CD4-positive, CD25-positive, alpha-beta regulatory T cell (primary cell): ENCODE measurements at places on chromosomes 7 and 10. TPM values are rescaled to one million over a fixed set of nuclear protein-coding genes. Genes with fewer than 3 reads are reported as not detected.
A peak's percentile ranks its signal among the peaks of the same experiment; 100 is the strongest.

GRCh38 chr7:6607651-6608051, 7.8 kb upstream of the ZNF853 start:
- H3K27me3 ChIP-seq: no peaks in the 10 kb centered on the region
- H3K36me3 ChIP-seq: peaks cover 25% of the 10 kb centered on the region
- no peaks in the 10 kb centered on the region for H3K4me1 ChIP-seq
- DNase-seq: no peak

DNA sequence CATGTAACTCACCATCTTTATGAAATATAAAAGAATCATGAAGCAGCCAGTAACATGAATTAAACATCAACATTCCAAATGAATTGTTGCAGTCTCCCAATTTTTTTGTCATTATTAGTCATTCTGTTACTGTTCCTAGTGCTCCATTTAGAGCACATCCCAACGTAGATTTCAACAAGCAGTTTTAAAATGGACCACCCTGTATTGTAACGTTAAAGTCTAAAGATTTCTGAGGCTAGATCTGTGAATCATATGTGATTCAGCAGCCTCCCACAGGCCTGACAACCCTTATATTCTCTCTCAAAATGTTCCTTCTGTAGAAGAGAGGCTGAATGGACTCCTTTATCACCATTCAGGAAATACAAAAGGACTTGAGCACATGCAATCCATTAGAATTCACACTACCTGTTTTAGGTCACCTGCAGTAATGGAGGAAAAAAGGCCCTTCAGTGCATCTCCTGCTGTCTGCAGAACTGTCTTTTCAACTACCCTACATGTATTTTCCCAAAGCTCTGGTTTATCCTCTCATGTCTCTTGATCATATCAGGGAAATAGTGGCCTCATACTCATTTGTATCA, 81.4 kb downstream of the CACNA2D1 start:
- no peaks in the 10 kb centered on the region for H3K27me3 ChIP-seq
- no peaks in the 10 kb centered on the region for H3K4me1 ChIP-seq
- no peak for DNase-seq
- H3K4me3 ChIP-seq: no peak overlapping the region
- no peak overlapping the region for H3K27ac ChIP-seq

- no peak overlapping the region for H3K27ac ChIP-seq
- no peak overlapping the region for H3K4me3 ChIP-seq
- H3K36me3 ChIP-seq: peaks cover 75% of the 10 kb centered on the region
- no peaks in the 10 kb centered on the region for H3K4me1 ChIP-seq
- no peaks in the 10 kb centered on the region for H3K27me3 ChIP-seq
Measured at GRCh38 chr7:66804001-66804400, 63.5 kb downstream of the RABGEF1 start.

DNA sequence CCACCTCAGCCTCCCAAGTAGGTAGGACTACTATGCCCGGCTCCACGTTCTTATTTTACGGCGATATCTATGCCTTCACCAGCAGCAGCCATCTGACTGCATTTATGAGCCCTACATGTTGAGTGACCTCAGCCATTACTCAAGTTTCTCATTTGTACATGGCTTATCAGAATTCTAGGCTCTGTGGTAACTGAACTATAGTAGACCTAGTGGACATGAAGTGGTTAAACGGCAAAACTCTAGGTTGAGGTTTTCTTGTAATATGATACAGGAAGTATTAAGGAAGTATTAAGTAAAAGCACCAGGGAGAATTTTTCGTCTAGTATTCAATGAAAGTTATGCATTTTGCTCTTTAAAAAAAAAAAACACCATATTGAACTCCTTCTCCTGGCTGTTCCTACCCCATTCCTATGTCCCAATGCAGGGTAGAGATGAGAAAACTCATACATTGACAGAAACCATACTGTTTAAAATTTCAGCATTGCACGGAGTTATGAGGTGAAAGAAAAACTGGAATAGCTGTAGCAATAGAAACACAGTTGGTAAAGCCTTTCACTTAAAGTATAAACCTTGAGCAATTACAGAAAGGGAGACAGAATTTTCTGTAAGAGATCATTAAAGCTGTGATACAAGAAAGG, 39.8 kb upstream of the EPC1 start:
- no peaks in the 10 kb centered on the region for H3K4me1 ChIP-seq
- H3K4me3 ChIP-seq: peak overlapping the region; percentile 37
- no peak overlapping the region for H3K27ac ChIP-seq
- DNase-seq: no peak
- H3K27me3 ChIP-seq: no peaks in the 10 kb centered on the region
- H3K36me3 ChIP-seq: no peaks in the 10 kb centered on the region

DNA sequence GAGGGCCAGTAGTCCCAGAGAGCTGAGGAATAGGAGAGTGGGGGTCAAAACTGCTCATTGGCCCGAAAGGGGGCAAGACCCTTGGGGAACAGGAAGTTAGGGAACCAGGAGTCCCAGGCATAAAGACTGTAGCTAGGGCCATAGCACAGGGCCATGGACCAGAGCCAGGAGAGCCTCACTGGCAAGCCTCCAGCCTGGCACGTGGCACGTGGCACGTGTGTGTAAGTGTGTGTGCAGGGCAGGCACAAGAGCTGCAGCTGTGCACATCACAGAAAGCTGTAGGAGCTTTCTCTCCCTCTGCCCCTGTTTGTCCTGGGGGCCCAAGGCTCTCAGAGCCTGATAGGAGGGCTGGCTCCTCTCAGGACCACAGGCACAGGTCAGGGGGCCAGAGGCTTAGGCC, 47.8 kb upstream of the SLF2 start:
- H3K4me1 ChIP-seq: no peaks in the 10 kb centered on the region
- no peaks in the 10 kb centered on the region for H3K36me3 ChIP-seq
- H3K27me3 ChIP-seq: no peaks in the 10 kb centered on the region
- H3K27ac ChIP-seq: no peak overlapping the region
- no peak for DNase-seq

DNA sequence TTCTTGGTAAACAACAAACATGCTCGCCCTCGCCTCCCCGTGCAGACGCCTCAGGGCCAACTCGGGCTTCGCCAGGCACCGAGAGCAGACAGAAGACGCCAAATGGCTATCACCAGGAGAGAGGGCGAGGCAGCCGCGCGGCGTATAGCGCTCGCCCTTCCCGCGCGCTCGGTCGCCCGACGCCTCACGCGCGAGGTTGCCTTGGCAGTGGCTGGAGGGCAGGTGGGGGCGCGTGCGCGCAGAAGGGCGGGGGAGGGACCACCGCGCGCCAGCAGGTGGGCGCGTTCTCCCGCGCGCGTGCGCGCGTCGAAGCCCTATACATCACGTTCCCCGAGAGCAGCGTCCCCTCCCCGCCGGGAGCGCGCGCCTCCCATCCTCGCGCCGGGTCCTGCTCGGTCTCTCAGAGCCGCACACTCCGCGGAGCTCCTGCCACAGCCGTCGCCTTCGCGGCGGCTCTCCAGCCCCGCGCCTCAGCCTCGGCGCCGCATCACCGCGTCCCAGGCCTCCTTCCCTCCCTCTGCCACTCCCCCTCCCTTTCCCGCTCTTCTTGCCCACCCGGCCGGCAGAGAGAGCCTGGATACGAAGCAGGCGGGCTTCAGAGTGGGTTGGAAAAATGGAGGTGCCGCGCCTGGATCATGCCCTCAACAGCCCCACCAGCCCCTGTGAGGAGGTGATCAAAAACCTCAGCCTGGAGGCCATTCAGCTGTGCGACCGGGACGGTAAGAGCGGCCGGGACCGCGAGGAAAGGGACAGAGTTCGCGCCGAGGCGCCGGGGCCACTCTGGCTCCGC, at the start of gene PHYHIPL:
TSS of gene PHYHIPL (plus strand) at position 403 of the 790 bp plus-strand sequence. CDS start at position 614, 211 bp downstream.
- no peak within 1 kb of the TSS for H3K4me3 ChIP-seq
- no peaks in the 10 kb centered on the region for H3K4me1 ChIP-seq
- DNase-seq: no peak
- no peak within 1 kb of the TSS for H3K27ac ChIP-seq
- H3K27me3 ChIP-seq: peaks cover 2% of the 10 kb centered on the region
- no peaks in the 10 kb centered on the region for H3K36me3 ChIP-seq

GRCh38 chr7:157682946-157683746, 346.3 kb downstream of the DNAJB6 start:
- peaks cover 54% of the 10 kb centered on the region for H3K27me3 ChIP-seq
- no peaks in the 10 kb centered on the region for H3K36me3 ChIP-seq
- H3K4me3 ChIP-seq: no peak overlapping the region
- peaks cover 13% of the 10 kb centered on the region for H3K4me1 ChIP-seq

DNA sequence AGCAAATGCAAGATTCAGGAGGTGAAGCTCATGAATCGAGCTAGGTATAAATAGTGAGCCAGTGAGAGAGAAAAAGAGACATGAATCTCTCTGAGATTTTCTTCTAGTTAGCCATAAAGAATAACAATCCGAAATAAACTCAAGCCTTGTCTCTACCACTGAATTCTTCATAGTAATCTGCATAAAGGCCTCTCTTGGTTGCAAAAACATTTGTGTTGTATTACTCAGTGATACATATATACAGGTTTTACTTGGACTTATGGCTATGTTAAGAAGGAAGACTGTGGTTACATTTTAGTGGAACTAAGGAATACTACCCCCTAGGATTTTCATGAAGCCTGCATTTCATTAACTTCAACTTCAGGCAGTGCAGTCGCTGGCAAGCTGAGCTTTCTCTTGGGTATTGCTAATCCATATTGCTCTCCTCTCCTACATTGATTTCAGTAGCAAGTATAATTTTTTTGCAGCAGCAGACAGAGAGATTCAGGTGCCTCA, 72.7 kb upstream of the TRIL start:
- H3K36me3 ChIP-seq: no peaks in the 10 kb centered on the region
- no peak overlapping the region for H3K4me3 ChIP-seq
- no peaks in the 10 kb centered on the region for H3K27me3 ChIP-seq
- no peak for DNase-seq

DNA sequence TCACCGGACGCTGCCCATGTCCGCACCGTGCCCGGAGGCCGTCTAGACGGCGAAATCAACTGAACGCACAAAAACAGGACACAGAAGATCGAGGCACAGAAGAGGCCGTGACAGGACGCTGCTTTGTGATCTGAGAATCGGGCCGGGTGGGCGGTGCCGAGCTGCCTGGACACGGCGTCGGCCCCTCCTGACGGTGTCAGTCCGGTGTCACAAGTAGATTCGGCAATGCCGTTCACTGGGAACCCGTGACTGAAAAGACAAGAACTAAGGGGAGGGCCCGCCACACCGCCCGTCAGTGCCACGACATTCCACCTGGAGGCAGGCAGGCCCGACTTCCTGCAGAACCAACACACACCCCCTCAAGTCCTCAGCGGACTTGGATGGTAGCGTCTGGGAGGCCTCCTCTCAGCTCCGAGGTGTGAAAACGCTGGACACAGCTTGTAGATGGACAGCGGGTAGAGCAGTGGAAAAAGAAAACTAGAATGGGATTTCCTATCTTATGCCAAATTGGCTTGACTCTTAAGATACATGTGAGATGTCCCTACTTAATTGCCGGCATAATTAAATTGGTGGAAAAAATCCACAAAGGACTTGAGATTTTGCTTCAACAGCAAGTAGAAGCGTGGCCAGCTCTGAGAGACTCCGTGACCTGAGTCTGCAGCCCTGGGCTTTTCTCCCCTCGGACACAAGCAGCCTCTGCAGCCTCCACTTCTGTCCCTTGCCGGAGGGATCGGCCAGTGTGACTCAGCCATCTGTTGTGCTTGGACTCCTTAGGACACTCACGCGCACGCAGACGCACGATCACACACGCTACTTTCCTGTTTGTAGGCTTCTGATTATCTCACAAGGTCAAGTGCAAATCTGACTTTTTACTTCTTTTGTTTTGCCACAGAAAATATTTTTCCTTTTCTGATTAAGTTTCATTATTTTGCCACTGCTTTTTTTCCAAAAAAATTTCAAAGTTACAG, 269.0 kb downstream of the DIP2C start:
- no peak for DNase-seq
- no peaks in the 10 kb centered on the region for H3K27me3 ChIP-seq
- H3K4me3 ChIP-seq: no peak overlapping the region

DNA sequence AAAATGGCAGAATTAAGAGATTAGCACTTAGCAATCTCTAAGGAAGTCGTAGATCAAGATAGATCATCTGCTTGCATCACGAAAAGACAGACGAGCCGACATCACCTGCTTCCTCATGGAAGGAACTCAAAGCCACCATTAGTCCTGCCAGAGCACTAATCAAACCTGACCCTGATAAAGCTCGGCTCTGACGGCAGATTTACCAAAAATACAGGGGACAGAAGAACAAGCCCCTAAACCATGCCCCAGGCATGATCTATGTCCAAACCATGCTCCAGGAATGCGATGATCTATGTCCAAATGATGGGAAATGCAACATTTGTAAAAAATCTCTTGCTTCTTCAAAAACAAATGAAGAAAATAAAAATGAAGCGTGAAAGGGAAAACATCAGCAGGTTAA, 182.8 kb downstream of the TCERG1L start:
- H3K4me3 ChIP-seq: no peak overlapping the region
- no peak overlapping the region for H3K27ac ChIP-seq
- no peak for DNase-seq
- H3K4me1 ChIP-seq: no peaks in the 10 kb centered on the region
- no peaks in the 10 kb centered on the region for H3K36me3 ChIP-seq

DNA sequence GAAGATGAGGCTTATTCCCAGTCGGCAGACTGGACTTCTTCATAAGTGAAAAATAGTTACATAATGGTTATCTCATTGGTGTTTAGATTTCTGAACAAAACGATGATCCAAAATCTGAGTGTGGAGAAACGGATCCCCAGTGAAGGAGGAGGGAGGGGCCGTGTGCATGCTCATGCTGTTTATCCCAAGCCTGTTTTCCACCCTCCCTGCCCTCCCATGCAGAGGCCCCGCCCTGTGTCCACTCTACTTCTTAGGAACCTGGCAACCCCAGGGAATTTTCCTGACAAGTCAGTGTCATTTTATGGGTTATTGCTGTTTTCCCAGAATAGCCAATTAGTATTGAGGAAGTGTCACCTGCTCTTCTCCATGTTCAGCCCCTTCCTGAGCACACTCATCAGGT, 174.0 kb downstream of the CELF2 start:
- peaks cover 82% of the 10 kb centered on the region for H3K36me3 ChIP-seq
- no peaks in the 10 kb centered on the region for H3K27me3 ChIP-seq
- H3K4me3 ChIP-seq: peak overlapping the region; percentile 56
- peak overlapping the region; percentile 53 for H3K27ac ChIP-seq

- peak overlapping the region; percentile 77 for H3K27ac ChIP-seq
- peak overlapping the region; percentile 57 for H3K4me3 ChIP-seq
- H3K4me1 ChIP-seq: peaks cover 48% of the 10 kb centered on the region
Measured at GRCh38 chr10:79285315-79286197, 61.7 kb upstream of the PPIF start.

GRCh38 chr10:115706488-115707076, 566.4 kb downstream of the GFRA1 start:
- no peaks in the 10 kb centered on the region for H3K4me1 ChIP-seq
- H3K27ac ChIP-seq: no peak overlapping the region
- no peak overlapping the region for H3K4me3 ChIP-seq
- DNase-seq: no peak

- no peak for DNase-seq
- no peaks in the 10 kb centered on the region for H3K4me1 ChIP-seq
- no peak overlapping the region for H3K4me3 ChIP-seq
- H3K36me3 ChIP-seq: no peaks in the 10 kb centered on the region
- H3K27me3 ChIP-seq: no peaks in the 10 kb centered on the region
- no peak overlapping the region for H3K27ac ChIP-seq
Measured at GRCh38 chr10:4108693-4109092, 323.7 kb upstream of the KLF6 start.

AOAH gene
- total RNA-seq: 5.7 TPM

SYT15 gene
- 0.67 TPM for total RNA-seq

PTEN gene
- total RNA-seq: 99.2 TPM

OR2A42 gene
- 0.30 TPM for total RNA-seq

PRTFDC1 gene
- total RNA-seq: 1.6 TPM

SMKR1 gene
- not detected for total RNA-seq
